T-helper 1 cell treated with Interleukin-12 subunit alpha and Interleukin-12 subunit beta and Interleukin-4 antibody, amounts not matched to agents 30 ng/mL and 1 ng/mL, for 36 hours (primary cell): ENCODE measurements at places on chromosomes 11 and 22. TPM values are rescaled to one million over a fixed set of nuclear protein-coding genes. Genes with fewer than 3 reads are reported as not detected.

Gene CSRP3
- not detected in 2 replicates for total RNA-seq

Gene CABP4
- 3.6 and 4.2 TPM in 2 replicates for total RNA-seq

Gene APOA1
- 0.17 and 0.32 TPM in 2 replicates for total RNA-seq

Gene ARHGAP8
- total RNA-seq = 0.10 and 0.44 TPM in 2 replicates

Gene CCDC87
- total RNA-seq = 0.15 TPM in 1 of 2 replicates, not detected in the other

Gene CNIH2
- total RNA-seq = 2.1 and 3.1 TPM in 2 replicates

Gene MAJIN
- total RNA-seq = not detected in 2 replicates

Gene MAPK8IP2
- total RNA-seq = 0.17 and 0.32 TPM in 2 replicates

Gene BDNF
- not detected in 2 replicates for total RNA-seq

Gene OVOL1
- not detected in 2 replicates for total RNA-seq

Gene CARD18
- not detected in 2 replicates for total RNA-seq

Gene KCNK7
- 1.9 and 2.2 TPM in 2 replicates for total RNA-seq

Gene OSBP2
- total RNA-seq = 4.1 and 4.3 TPM in 2 replicates
